Fibroblast of mammary gland (primary cell): ENCODE measurements at places on chromosomes 2 and 18.

- DNase-seq: peak; percentile 79
These were observed 459.4 kb upstream of the UBE2E3 start for GRCh38 chr2:180520921-180521581.

DNA sequence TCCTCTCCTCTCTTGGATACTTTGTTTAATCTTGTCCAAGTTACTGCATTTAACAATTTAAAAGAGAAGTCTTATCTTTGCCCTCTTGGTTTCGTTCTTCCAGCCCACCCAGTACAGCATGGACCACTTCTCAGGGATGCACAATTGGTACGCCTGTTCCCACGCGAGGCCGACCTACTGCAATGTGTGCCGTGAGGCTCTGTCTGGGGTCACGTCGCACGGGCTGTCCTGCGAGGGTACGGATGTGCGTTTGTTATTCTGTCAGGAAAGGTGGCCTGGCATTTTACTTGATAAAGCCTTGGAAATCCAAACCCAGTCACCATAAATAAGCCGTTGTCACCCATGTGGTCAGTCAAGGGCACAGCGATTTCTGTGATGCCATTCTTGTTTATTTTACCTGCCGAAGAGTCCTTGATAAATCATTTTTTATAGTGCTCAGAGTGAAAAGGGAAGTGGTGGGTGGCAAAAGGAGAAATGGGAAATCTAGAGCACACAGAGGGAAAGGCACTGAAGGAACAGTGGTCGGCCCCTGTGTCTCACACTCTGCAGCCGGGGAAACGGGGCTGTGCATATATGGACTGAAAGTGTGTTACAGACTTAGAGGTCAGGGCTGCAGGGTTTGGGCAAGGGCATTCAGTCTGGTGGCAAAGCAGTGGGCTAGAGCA is 80.5 kb downstream of the DGKD start:
- DNase-seq: no peak

DNA sequence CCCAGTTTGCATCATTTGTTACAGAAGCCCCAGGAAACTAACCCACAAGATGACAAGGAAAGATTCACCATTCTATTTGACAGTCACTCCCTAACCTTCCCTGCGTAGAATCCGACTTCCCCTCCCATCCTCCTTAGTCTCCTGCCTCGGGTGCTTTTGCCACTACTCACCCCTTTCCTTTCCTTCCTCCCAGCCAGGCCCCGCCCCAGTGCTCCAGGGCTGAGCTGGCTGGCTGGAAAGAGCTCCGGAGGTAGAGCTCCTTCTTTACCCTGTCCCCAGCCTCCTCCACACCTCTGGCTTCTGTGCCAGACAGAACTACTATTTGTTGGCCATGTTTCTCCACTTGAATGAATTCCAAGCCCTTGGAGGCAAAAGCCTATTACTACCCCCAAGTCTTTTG is 317.6 kb upstream of the NCKAP5 start:
- no peak for DNase-seq

DNA sequence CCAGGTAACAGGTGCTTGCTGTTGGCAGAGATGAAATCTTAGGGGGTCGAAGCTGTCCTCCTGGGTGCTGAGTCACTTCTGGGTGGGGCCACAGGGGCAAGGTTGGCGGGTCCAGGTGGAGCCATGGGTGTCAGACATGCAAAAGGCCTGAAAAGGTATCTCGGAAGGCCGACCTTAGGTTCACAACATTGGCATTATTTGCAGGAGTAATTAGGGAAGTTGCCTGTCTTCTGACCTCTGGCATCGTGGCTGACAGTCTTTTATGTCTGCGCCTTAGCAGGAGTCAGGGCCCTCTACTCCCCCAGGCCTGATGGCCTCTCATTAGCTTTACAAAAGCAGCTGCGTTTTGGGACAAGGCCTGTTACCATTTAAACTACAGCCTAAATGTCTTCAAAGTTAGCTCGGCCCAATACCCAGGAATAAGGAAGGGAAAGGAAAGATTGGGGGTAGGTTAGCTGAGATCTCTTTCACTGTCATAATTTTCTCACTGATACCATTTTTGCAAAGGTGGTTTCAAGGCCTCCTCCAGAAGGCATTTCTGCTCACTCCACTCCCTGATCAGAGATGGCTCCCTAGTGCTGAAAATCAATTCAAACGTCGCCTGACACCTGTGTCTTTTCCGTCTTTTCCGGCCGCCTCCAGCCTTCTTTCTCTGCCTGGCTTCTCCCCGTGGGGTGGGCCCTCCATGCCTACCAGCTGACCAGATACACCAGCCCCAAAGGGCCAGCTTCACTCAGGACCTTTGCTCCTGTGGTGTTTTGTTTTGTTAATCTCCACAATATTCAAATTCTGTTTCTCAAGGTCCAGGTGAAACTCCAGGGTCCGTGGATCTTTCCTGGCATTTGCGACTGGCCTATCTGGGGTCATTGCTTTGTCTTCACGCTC is 90.8 kb downstream of the RHOB start:
- DNase-seq: no peak

GRCh38 chr2:96859681-96860064 is 1.9 kb upstream of the ANKRD39 start:
- no peak for DNase-seq

GRCh38 chr2:88283886-88284592 is 113.9 kb downstream of the THNSL2 start:
- DNase-seq: no peak
